ENCODE measurements at places on chromosomes 6 and 20.

- DNase-seq, result no peak
These were observed 16.6 kb upstream of the TRIM27 start for GRCh38 chr6:28940294-28940857.

DNA sequence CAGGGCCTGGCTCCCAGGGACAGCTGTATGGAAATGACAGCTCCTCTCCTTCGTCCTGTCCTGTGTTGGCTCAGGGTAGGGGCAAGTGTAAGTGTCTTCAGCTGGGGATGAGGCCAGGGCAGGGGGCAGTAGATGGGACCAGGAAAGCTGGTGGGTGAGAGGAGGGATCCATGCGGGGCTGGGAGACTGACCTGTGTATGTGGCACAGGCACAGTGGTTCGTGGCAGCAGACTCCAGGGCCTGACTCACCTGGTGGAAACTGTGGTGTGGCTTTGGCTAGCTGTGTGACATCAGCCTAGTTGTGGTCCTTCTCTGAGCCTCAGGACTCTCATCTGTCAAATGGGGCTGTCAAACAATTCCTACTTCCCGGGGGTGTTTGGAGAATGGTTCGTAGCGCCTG is 13.7 kb upstream of the SCRT2 start:
- no peak for DNase-seq

- DNase-seq, result no peak
These were observed 63.9 kb downstream of the KCNS1 start for GRCh38 chr20:45037050-45037449.

DNA sequence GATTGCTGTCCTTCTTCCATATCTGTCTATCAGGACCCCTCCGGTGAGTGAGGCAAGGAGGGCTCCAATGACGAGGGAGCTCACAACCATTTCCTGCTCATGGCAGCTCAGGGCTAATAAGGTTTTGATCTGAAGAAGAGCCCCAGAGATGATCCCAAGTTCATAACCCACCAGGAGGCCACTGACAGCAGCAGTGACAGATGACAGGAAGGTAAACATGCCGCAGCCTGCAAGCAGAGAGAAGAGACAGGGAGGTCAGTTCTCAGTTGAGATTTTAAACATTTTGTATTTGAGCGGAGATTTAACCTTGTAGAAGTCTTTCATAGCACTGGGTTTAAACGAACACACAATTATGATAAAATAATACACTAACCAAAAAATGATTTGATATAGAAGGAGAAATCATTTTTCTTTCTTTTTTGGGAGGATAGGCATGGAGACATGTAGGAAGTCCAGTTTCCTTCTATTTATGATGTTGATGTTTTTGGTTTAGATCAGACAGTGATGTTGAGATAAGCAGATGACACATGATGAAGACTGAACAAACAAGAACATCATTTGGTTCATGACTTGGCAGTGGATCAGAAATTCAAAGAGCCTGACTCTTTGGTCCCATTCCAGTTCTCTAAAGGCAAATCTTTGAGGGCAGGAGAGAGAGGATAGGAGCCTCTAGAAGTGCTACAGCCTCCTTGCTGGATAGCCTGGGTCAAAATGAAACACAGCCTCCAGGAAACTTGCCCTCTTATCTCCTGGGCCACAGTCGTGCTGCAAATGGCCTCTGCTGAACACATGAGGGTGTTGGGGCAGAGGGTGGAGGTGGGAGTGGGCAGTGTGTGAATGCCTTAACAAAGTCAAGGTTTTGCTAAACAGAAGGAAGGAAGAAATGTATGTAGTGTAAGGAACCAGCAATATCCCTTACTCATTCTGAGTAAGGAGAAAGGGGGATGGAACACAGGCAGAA is 22.6 kb downstream of the SLC2A12 start:
- DNase-seq, result no peak

DNA sequence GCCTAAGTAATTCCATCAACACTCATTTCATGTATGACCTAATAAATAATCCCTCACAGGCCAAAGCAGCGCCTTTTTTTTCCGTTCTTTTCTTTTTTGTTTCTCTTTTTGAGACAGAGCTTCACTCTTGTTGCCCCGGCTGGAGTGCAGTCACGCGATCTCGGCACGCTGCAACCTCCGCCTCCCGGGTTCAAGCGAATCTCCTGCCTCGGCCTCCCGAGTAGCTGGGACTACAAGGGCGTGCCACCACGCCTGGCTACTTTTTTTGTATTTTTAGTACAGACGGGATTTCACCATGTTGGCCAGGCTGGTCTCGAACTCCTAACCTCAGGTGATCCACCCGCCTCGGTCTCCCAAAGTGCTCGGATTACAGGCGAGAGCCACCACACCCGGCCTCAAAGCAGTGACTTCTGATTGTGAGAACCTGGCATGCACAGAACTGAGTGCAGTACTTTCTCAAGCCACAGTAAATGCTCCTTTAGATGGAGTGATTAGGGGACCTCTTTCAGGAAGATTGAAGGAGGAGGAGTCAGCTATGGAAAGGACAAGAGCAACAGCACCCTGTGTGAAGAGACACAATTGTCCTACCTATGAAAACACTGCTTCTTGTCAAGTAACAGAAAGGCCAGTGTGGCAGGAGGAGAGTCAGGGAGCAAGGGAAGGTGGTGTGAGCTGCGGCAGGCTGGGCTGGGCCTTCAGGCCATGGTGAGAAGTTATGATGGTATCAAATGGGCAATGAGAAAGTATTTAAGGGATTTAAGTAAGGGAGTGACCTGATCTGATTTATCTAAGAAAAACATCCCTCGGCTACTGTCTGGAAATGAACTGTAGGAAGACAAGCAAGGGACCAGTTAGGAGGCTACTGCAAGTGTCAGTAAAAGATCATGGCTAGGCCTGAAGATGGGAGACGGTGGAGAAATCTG is 1.7 kb upstream of the SCAF8 start:
- peak; percentile 4 for DNase-seq

GRCh38 chr6:35049900-35050756 is 91.0 kb downstream of the TCP11 start:
- no peak for DNase-seq

DNA sequence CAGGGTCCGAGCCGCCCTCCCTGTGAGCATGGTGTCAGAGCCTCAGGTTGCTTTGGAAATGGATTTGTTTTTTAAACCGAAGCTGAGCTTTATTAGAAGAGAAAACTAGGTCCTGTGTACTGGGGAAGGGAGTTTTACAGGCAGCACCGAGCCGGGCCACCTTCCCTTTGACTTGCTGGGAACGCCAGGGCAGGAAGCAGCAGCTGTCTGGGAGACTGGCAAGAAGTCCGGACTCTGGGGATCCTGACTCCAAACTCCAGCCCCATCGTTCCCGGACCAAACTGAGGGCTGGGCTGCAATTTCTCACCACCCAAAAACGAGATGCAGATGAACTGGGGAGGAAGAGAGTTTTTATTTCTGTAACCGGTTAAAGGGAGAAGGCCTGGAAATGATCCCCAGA is 214.9 kb upstream of the KCNG1 start:
- no peak for DNase-seq

GRCh38 chr6:155472886-155473285 is 17.2 kb upstream of the NOX3 start:
- no peak for DNase-seq
